ENCODE measurements at places on chromosomes 5 and 9.
A peak's percentile ranks its signal among the peaks of the same experiment; 100 is the strongest.

DNA sequence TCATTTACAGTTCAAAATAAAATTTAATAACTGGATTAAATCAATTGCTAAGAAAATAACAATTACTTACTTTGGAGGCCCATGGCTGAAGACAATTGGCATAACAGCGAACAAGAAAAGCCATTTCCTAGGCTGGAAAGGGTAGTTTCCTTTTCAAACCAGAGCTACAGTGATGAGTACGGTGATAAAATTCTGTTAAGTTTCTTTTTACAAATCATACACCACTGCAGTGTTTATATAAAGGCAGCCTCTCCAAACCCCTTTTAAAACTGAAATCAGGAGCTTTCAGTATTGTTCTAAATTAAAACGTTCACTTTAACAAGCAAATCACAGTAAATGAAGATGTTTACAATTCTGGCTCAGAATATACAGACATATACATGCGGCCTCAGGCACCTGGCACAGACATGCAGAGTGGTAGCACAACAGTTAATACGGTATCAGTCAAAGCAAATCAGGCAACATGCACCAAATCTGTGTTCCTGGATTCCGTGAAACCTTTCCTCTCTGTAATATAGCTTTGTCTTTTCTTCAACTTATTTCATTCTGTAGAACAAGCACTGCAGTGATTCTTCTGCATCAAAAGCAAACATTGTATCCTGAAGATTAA is 102.9 kb downstream of the RAPGEF6 start:
- peak; percentile 26 for DNase-seq

GRCh38 chr5:143395638-143396352 is 7.7 kb downstream of the NR3C1 start:
- peak; percentile 25 for DNase-seq

- peak; percentile 40 for DNase-seq
Observed at GRCh38 chr9:108813951-108814601, 41.7 kb downstream of the ACTL7B start.

GRCh38 chr5:119017994-119018393 is 29.6 kb upstream of the DTWD2 start:
- no peak for DNase-seq

DNA sequence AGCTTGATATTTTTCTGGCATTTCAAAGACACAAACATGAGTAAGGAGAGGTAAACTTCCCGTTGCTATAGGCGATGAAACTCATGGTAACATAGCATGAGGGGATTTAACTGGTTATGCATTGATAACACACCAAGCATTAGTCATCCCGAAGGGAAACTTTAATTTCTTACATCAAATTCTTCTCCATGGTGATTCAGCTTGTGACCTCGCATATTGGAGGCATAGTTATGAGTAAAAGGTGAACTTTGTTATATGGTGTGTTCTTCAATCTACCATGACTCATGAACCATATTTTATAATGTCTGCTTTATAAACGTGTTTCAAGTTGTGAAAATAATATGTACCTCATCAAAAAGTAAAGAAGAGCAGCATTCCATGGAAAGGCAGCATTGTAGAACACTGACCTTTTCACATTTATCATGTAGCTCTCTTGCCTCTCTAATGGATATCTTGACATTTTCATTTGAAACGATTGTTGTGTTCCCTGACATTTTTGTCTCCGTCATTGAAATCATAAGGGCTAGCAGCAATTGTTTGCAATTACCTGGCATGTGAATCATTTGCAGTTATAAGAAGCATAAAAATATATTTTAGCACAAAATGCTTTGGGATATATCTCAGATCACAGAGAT is 491.8 kb downstream of the ANXA1 start:
- DNase-seq = peak; percentile 58
